T-cell (primary cell): ENCODE measurements at places on chromosomes 13 and 19. TPM values are rescaled to one million over a fixed set of nuclear protein-coding genes. Genes with fewer than 3 reads are reported as not detected.

SLC6A16 gene
- 6.4 TPM for total RNA-seq

CDX2 gene
- not detected for total RNA-seq

CATSPERD gene
- not detected for total RNA-seq

TNNT1 gene
- not detected for total RNA-seq

DNA sequence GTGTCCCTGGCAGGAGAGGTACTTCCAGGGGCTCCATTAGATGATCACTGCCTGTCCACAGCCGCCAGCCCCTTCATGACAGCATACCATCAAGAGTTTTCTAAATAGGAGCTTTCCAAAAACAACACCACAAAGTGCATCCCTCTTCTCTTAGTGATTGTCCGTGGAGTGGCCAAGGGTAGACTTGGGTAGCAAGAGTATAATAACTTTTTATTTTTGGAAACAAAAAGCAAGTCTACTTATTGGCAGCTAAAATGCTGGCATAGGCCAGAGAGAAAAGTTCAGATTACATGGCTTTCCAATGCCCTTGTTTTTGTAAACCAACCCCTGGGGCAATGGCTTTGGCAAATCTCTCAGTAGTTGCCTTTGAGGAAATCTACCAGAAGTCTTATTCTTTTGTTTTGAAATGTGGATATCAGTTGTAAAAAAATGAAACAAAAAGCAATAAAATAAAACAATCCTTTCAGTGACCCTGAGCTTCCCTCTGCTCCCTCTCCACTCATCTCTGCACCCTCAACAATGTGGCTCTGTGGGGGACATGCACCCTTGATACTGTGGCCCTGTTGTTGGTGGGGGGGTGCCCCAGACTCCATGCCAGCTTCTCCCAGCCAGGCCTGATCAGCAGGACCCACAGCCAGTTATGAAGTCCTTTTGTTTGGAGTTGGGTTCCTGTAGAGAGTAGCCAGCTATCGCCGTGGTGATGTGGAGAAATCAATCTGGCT lies 294.1 kb downstream of the DLEU7 start:
- no peak for DNase-seq

- DNase-seq = peak; percentile 25
Observed at GRCh38 chr13:98839856-98840769, 87.6 kb upstream of the SLC15A1 start.

DNA sequence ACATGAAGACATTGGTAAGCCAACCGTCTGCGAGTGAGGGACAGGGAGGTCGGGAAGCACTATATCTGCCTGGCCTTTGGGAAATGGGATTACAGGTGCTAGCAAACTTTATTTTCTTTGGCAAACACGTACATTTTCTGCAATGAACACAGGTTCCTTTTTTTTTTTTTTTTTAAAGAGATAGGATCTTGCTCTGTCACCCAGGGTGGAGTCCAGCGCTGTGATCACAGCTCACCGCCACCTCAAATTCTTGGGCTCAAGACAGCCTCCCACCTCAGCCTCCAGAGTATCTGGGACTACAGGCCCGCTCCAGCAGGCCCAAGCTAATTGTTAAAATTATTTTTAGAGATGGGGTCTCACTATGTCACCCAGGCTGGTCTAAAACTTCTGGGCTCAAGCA lies 24.2 kb downstream of the ELAVL1 start:
- no peak for DNase-seq

DNA sequence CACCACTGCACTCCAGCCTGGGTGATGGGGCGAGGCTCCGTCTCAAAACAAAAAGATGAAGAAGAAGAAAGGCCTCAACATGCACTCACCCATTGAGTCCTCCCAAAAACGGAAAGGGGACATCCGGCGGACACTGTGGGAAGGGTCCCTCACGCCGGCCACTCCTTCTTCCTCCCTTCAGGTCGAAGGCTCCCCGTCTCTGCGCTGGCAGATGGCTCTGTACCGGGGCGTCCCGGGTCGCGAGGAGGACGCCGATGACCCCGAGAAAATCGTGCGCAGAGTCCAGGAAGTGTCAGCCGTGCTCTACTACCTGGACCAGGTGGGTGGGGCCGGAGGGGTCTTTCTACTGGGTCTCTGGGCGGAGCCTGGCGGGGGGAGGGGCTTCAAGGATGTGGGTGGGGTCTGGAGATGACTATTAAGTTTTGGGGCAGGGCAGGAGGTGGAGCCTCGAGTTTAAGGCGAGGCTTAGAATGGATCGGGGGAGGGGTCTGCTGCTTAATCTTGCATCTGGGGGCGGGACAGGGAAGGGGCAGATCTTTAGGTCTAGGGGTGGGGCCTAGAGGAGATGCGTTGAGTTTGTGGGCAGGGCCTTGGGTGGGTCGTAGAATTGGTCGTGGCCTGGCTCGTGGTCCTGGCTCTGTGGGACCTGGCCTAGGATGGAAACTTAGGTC lies 90.2 kb downstream of the MAP4K1 start:
- no peak for DNase-seq

DNA sequence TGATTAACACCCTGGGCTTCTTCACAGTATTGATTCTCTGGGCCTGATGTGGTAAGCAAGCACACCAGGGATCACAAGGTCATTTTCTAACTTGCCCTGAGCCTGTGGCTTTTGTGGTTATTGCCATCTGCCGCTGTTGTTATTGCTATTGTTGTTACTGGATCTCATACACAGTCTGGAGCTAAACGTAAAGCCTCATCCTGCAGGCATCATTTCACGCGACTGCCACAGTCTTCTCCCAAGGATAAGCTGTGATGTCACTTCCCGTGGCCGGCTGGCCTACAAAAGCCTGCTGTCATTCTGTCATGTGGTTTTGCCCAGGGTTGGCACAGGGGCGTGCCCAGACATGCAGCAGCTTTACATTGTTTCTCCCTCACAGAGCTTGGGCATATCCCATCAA lies 154.0 kb upstream of the GPR12 start:
- no peak for DNase-seq

DNA sequence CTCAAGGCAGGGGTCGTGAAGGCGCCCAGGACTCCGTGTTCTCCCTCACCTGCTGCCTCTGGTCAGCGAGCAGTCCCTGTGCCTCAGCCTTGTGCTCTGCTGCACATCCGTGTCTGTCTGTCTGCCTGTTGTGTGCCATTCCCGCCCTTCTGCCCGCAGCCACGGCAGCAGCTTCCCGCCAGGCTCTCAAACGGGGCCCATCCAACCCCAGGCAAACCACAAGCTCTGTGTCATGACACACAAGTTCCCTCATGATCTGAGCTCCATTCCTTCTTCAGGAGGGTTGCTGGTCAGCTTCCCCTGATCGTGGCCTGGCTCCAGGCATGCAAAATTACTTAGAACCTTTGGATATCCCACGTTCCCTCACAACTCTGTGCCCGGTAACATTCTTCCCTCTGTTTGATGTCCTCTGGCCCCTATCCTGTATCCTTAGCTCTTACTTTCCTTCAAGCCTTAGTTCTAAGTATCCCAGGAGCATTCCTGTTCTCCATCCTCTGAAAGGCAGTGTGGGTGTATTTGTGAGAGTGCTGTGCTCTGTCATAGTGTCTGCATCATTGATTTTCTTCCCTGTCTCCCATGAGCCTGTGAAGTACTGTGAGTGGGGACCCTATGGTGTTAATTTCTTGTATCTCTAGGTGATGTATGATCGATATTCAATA lies 3.2 kb downstream of the GPR183 start:
- peak; percentile 47 for DNase-seq

GRCh38 chr19:14114854-14115253 lies 2.7 kb downstream of the PRKACA start:
- DNase-seq = peak; percentile 15

DNA sequence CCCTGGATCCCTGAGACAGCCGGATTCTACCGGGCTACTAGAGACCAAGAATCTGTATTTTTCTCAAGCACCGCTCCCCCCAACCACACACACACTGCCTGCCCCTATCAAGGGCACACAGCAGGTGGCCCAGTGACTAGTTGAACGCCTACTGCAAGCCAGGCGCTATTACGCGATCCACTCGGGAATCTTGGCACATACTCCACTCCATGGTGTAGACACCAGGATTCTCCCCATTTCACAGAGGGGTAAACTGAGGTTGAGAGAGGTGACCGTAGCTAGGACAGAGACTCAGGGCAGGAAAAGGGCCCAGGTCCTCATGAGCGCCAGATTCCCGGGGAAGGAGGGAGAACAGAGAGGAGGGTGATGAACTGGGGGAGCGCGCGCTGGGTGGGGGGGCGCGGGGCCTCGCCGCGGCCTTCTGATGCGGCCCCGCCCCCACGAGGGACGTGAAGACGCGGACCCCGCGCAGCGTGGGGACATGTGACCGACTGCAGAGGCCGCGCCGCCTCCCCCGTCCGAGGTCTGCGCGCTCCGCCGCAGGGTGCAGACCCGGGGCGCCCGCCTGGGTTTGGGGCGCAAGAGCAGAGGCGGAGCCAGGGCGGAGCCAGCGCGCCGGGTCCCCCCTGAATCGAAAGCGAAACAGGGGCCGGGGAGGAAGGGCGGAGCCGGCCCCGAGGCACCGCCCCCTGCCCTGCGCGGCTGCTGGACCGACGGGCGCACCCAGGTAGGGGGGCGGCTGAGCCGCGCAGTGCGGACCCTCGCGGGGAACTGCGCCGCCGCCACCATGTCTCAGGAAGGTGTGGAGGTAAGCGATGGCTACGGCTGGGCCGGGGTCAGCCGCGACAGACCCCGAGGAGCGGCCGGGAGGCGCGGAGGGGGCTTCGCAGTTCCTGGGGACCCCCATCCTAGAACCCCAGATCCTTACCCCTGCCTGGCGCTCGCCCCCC lies at the start of gene SHFL:
Gene SHFL, plus strand, starts transcription at position 677 of the 950 bp plus-strand sequence. Its CDS starts 111 bp downstream, at position 788.
- peak; percentile 69 for DNase-seq

GRCh38 chr19:47019431-47020041 lies at the start of gene NPAS1:
Gene NPAS1 (plus strand): TSS chr19:47019837. CDS start chr19:47021048, 1,211 bp downstream.
- DNase-seq = no peak

DNA sequence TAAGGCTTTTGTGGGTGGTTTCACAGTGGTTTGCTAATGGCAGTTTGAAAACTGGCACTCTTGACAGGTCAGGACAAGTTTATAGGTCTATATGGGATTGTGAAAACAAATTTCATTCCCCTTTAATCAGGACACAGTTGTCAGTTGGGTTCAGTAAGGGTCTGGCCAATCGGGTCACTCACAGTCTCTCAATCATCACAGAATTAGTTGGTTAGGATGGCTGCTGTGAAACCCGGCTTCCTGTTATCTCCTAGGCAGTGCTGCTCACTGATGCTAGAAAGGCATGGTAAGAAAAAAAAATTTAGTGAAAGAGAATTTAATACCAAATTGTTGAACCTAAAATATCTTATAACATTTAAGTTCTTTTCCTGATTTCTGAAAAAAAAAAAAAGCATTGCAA lies 1730.1 kb downstream of the EFNB2 start:
- DNase-seq = no peak

- DNase-seq = no peak
Observed at GRCh38 chr13:77423296-77423695, 96.4 kb upstream of the MYCBP2 start.

DNA sequence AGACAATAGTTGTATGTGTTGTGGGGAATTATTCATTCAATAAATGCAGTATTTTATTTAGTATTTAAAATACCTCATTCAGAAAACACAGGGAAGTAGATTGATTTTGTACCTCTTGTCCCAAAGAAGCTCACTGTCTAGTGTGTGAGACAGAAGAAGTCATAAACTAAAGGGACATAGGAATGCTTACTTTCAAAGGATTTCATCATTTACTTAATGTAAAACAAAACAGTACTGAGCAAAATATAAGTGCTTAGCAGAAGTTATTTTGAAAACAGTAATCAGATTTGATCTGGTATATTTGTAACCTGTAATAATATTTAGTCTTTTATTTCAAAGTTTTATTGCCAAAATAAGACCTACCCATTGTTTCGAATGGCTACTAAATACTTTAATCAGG lies 117.9 kb downstream of the TDRD3 start:
- DNase-seq = no peak

GRCh38 chr13:110266983-110267382 lies 40.0 kb downstream of the COL4A1 start:
- no peak for DNase-seq

DNA sequence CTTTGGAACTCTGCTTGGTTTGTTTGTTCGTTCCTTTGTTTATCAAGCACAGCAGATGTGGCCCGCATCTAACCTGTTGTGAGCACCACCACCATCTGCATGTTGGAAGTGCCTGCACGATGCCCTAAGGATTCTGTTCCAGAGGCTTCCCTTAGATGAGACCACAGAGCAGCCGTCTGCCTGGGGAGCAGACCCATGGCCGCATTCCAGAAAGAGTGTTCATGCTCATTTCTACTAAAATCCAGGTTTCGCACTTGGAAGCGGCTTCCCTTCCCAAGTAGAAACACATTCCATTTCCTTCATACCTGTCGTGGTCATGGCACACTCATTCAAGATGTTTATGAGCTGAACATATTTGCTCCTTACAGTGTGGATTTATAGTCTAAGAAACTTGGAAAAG lies 27.2 kb downstream of the COL4A2 start:
- no peak for DNase-seq

DNA sequence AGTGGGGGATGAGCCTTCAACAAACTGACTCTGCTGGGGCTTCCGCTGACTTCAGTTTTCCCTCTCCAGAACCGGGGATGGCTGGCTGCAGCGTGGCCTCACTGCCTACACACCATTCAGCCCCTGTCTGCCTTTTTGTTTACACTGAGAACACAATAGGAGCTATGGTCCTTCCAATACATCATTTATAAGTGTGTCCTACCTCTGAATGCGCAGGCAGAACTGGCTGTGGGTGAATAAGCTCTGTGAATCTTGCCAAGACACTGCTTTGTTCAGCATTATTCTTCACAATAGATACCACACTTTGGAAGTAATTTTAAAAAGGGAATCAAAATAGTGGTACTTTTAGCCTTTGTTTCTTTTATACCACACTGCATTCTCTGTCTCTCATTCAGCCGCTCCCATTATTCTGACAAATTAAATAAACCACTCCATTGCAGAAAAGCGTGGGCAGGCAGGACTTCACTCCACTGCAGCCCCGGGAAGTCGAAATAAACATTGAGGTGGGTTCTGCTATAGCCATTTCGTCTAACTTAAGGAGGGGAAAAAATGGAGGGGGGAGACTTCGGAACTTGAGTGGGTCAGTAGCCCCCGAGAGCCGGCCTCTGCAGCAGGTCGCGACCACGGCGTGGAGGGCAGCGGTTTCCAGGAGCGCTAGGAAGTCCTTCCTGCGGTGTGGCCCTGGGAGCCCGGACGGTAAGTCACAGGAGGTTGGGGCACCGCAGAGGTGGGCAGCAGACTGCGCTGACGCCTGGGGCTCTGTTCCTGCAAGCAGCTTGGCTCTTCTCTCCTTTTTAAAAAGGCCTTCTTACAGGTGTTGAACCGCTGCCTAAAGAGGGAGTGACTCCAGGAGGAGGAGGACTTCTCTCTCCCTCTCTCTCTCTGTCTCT lies 94.8 kb upstream of the SOX1 start:
- no peak for DNase-seq

DNA sequence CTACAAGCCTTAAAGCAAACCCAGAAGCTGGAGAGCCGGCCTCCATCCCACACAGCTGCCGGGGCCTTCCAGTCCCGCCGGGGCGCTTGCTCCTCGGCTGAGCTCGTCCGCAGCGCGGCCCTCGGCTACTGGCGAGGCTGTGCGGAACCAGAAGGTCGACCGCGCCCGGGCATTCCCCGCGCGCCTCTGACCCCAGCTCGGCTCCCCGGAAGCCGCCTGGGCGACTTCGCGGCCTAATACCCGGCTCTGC lies 863 bp downstream of the ANKRD10 start:
- DNase-seq = no peak
